NCI-H2081 treated with DMSO at 0.1 percent for 48 hours (cell line): ENCODE measurements at places on chromosomes 6 and 20.

DNA sequence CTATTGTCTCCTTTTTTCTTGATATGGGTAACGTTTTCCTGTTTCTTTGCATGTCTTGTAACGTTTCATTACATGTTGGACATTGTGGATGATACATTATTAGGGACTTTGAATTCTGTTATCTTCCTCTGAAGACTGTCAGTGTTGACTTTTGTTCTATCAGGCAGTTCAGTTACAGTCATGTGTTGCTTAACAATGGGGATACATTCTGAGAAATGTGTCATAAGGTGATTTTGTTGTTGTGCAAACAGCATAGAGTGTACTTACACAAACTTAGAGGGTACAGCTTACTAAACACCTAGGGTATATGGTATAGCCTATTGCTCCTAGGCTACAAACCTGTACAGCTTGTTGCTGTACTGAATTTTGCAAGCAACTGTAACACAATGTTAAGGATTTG is 64.7 kb downstream of the AK9 start:
- DNase-seq: no peak

GRCh38 chr20:19492116-19492515 is 265.9 kb upstream of the RIN2 start:
- no peak for DNase-seq

- no peak for DNase-seq
Observed at GRCh38 chr6:81262656-81263055, 489.8 kb downstream of the TENT5A start.

GRCh38 chr6:451336-451735 is 59.8 kb downstream of the IRF4 start:
- no peak for DNase-seq

GRCh38 chr6:186340-186965 is 105.8 kb upstream of the DUSP22 start:
- DNase-seq: no peak

GRCh38 chr6:122020588-122021264 is 378.7 kb upstream of the HSF2 start:
- no peak for DNase-seq

DNA sequence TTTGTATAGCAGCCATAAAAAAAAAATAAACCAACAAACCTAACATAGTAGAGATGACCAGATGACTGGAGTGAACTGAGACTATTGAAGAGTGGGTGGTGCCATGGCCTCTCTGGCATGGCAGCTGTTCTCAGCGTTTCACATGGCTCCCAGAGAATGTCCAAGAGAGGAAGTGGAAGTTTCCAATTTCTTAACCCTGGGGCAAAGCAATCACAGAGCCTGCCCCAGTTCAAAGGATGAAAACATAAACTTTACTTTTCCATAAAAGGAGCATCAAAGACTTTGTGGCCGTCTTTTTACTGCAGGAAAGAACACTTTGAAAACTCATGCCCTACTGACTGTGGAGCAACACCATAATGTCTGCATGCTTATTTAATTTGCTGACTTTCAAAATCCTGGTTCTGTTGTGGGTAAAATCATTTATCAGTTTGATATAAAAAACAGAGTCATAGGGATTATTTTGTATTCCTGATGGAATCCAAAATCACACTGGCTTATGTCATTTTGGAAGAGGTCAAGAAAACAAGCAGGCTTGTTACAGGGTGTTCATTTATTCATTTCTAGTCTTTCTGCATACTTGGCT is 165.4 kb downstream of the SLC35B3 start:
- DNase-seq: no peak

DNA sequence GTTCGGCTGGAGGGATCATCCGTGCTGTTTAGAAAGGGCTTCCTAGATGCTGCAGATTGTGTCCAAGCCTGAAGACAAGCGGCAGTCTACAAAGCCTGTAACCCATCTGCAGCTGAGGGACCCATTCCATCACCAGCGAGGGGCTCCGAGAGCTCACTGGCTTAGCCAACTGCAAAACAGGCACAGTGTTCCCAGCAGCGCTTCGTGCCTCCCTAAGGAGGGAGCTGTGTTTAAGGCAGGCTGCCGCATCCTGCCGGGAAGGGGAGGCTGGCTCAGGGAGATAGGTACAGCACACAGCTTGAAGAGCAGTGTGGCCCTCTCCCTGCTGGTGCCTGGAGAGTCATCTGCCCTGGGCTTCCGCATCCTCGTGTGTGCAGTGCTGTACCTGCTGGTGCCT is 32.4 kb downstream of the DUSP22 start:
- no peak for DNase-seq

DNA sequence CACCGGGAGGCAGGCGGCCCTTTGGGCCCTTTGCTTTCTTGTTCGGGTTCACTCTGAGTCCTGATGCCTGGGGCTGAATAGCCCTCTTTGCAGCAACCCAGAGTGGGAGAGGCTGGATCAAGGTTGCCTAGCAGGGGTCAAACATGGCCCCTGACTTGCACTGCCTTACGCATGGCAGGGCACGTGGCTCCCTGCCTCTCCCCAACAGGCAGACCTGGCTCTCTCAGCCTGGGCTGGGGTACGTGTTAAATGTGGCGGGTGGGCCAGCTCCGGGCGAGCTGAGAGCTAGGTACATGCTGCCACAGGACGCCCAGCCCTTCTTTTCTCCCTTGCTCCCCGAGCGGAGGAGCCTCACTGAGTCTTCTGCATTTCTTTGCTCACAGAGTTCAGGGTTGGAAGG is 7.3 kb downstream of the C6orf132 start:
- DNase-seq: no peak

DNA sequence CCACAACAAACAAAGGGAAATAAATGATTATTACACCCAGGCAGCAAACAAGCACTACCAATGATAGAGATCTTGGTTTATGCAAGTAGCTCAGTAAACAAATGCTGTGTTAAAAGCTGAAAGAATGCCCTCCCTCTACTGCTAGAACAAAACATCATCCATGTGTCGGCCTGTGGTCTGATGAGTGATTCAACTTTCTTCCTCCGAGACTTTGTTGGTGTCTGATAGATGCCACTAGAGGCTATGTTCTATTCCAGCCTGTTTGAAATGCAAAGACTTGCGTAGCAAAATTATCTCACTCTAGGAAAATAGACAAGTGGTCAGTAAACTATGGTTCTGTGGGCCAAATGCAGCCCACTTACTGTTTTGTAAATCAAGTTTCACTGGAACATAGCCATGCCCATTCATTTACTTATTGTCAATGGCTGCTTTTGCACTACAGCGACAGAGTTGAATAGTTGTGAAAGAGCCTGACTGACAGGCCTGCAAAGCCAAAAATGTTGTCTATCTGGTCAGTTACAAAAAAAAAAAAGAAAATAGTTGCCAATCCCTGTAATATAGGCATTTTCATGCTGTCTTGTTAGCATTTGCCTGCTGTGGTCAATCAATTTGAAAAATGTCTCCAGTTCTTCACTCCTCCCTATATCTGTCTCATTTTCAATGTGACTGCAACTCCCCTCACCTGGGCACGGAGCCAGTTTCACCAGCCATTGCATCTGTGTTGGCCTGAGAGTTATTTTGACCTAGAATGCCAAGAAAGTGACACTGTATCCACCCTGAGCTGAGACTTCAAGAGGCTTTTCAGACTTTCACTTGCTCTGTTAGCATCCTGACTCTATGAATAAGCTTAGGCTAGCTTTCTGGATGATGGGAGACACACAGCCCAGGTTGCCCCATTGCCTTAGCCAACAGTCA is 544.6 kb upstream of the BTBD3 start:
- DNase-seq: no peak
